ENCODE measurements at places on chromosomes 3 and 15.

DNA sequence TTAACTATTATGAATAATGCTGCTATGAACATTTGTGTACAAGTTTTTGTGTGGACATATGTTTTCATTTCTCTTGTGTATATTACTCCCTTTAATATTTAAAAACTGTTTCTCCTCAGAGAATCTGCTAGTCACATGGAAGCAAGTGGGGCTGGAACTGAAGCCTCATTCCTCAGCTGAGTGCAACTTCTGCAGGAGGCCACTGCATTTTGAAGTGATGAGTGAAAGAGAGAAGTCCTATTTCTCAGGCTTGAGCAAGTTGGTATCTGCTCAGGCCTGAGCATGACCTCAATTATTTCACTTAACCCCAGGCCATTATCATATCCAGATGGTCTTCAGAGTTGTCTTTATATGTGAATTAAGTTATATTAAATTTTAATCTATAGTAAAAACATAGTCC lies 11.5 kb downstream of the TLR9 start:
- no peak for DNase-seq

- DNase-seq: no peak
Observed at GRCh38 chr3:71581457-71582035, 2.0 kb downstream of the FOXP1 start.

- peak; percentile 39 for DNase-seq
Observed at GRCh38 chr15:90818251-90819210, 49.9 kb upstream of the FURIN start.

DNA sequence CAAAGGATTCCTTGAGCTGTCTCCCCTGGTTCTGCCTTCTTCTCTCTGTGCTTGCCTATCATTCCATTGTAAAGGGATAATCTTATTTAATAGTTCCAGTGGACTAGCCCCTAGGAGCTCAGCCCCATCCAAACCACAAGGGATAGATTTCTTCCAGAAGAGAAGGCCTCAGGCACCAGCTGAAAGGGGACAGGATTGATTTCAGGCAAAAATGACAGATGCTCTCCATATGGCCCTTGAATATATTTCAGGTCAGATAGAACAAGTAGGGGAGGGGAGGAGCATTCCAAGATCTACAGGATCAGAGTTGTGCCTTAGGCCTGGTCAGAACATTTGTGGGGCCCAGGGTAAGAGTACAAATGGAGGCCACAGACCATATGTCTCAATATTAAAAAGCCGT lies 85.3 kb downstream of the RPLP1 start:
- DNase-seq: no peak

DNA sequence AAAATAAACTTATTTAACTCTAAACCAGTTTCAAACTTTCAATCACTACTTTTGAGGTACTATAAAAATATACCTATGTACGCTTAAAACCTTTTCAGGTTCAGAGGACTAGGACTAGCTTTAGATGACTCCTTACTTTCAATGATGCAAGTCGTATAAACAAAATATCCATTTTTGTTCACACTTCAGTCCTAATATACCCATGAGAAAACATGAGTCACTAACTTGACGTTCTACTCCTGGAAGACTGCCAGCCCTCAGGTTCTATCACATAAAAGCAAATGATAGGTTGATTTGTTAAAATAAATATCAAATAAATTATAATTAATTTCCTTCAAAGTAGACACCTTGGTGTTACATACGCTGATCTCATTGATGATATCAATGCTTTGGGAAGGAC lies 10.6 kb upstream of the P3H2 start:
- no peak for DNase-seq

DNA sequence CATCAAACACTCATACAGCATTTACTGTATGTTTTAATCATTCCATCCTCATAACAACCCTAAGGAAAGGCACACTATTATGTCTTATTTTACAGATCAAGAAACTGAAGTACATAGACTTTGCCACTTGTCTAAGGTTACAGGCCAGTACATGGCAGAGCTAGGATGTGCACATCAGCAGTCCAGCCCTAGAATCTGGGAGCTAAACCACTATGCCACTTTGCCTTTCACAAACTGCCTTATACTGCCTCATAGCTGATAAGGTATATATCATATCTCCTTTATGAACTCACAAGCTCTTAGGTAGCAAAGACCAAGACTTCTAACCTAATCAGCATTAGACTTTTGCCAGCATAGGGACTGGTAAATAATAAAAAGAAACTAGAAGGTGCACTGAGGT lies 49.1 kb downstream of the MYO9A start:
- no peak for DNase-seq

- no peak for DNase-seq
Observed at GRCh38 chr15:93066834-93067648, 22.0 kb downstream of the RGMA start.

- no peak for DNase-seq
Observed at GRCh38 chr15:81155375-81156218, 21.5 kb downstream of the CFAP161 start.

- DNase-seq: no peak
Observed at GRCh38 chr3:193761969-193762368, 169.0 kb downstream of the OPA1 start.
